Muscle of leg (tissue), 16 donors: ENCODE measurements at places on chromosomes 12 and 14. TPM values are rescaled to one million over a fixed set of nuclear protein-coding genes. Genes with fewer than 3 reads are reported as not detected.

DNA sequence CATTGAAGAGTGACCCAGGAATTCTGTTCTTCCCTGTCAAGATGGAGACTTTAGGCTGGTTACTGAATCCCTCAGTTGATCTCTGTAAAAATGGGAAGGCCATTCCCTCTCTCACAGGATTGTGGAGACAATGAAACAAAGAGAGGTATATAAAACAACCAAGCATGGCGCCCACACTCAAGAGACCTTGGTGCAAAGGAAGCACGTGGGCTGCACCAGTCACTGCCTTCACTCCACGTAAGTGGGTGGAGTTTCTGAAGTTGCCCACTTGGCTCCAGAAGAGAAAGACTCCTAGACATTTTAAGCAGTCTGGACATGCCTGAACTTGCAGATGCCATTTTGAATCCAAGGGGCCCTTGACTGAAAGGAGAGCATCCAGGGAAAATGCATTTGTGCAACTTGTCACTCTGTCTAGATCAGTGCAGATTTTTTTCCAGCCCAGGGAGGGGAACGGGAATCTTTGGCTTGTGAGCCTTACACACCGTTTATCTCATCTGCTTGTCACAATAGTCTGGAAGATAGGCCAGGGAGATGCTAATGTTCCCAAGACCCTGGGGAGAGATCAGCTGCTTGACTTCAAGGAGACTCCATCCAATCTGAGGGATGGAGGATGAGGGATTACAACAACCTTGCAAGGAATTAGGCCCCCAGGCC, 96.9 kb upstream of the TBX3 start:
- no peak overlapping the region for H3K27ac ChIP-seq
- H3K27me3 ChIP-seq, result no peaks in the 10 kb centered on the region
- no peaks in the 10 kb centered on the region for H3K4me1 ChIP-seq
- DNase-seq, result no peak
- H3K36me3 ChIP-seq, result no peaks in the 10 kb centered on the region
- no peak overlapping the region for H3K4me3 ChIP-seq

GRCh38 chr12:56205445-56205844, 16.2 kb upstream of the SMARCC2 start:
- H3K27me3 ChIP-seq, result no peaks in the 10 kb centered on the region
- H3K4me1 ChIP-seq, result no peaks in the 10 kb centered on the region
- H3K4me3 ChIP-seq, result no peak overlapping the region
- no peak for DNase-seq

GRCh38 chr12:106774808-106775524, 484 bp downstream of the RIC8B start:
- H3K27ac ChIP-seq, result peak overlapping the region; percentile 100
- H3K36me3 ChIP-seq, result no peaks in the 10 kb centered on the region
- peaks cover 5% of the 10 kb centered on the region for H3K4me1 ChIP-seq
- no peaks in the 10 kb centered on the region for H3K27me3 ChIP-seq

DNA sequence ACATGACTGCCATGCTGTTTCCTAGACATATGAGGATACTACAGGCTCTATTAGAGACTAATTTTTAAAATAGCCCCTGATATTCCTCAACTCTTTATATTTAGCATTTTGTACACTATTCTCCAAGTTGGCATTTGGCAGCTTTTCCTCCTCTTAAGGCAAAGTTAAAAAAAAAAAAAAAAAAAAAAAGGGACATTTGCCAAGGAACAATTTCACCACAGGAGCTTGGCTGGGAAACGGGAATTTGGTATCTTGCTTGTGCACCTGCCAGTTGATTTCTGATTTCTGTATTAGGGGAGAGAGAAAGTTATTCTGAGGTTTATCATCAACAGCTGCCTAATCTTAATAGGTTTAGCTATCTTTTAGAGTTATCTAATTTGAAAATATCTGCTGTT, 87.2 kb downstream of the CAND1 start:
- peaks cover 21% of the 10 kb centered on the region for H3K4me1 ChIP-seq
- H3K27me3 ChIP-seq, result no peaks in the 10 kb centered on the region
- H3K27ac ChIP-seq, result no peak overlapping the region

The STAC3 gene
- 202 TPM for total RNA-seq

GRCh38 chr14:67492538-67492937, 4.0 kb upstream of the TMEM229B start:
- no peaks in the 10 kb centered on the region for H3K36me3 ChIP-seq
- no peak for DNase-seq

DNA sequence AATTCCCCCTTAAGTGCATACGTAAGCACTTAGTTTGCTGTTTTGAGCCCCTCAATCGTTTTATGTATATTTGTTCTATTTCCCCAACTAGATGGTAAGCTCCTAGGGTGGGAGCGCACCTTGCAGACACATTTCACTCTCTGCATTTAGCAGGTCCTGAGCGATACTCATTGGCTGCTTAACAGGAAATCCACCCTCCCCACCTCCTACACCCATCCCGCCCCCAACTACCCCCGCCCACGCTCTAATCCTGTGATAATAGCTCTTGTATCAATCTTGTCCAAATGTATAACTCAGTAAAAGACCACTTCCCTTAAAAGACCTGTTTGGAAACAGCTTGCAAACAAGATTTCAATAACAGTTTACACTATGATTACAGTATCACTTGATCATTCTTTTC, 8.1 kb downstream of the LPAR5 start:
- peaks cover 21% of the 10 kb centered on the region for H3K4me1 ChIP-seq
- DNase-seq, result no peak
- no peak overlapping the region for H3K27ac ChIP-seq
- no peak overlapping the region for H3K4me3 ChIP-seq
- H3K27me3 ChIP-seq, result peaks cover 4% of the 10 kb centered on the region

GRCh38 chr14:55571125-55571889, 8.7 kb upstream of the KTN1 start:
- H3K27ac ChIP-seq, result no peak overlapping the region
- H3K36me3 ChIP-seq, result no peaks in the 10 kb centered on the region
- no peaks in the 10 kb centered on the region for H3K4me1 ChIP-seq
- H3K27me3 ChIP-seq, result no peaks in the 10 kb centered on the region
- H3K4me3 ChIP-seq, result no peak overlapping the region

- H3K27ac ChIP-seq, result no peak overlapping the region
- H3K4me1 ChIP-seq, result no peaks in the 10 kb centered on the region
- DNase-seq, result no peak
- H3K4me3 ChIP-seq, result no peak overlapping the region
- no peaks in the 10 kb centered on the region for H3K36me3 ChIP-seq
Measured at GRCh38 chr14:84857571-84857970, 672.4 kb upstream of the FLRT2 start.

DNA sequence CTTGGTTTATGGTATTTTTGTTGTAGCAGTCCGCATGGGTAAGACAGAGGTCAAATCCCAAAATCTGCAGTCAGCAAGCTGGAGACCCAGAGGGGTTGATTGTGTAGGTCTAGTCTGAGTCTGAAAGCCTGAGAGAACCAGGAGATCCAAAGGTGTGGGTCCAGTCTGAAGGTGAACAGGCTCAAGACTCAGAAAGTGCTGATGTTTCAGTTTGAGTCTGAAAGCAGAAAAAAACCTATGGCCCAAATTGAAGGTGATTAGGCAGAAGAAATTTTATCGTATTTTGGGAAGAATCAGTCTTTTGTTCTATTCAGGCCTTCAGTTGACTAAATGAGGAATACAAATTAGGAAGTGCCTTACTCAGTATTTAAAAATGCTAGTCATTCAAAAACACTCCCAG, 807.8 kb upstream of the FOXG1 start:
- H3K36me3 ChIP-seq, result no peaks in the 10 kb centered on the region
- H3K27me3 ChIP-seq, result no peaks in the 10 kb centered on the region
- no peaks in the 10 kb centered on the region for H3K4me1 ChIP-seq
- H3K4me3 ChIP-seq, result no peak overlapping the region

DNA sequence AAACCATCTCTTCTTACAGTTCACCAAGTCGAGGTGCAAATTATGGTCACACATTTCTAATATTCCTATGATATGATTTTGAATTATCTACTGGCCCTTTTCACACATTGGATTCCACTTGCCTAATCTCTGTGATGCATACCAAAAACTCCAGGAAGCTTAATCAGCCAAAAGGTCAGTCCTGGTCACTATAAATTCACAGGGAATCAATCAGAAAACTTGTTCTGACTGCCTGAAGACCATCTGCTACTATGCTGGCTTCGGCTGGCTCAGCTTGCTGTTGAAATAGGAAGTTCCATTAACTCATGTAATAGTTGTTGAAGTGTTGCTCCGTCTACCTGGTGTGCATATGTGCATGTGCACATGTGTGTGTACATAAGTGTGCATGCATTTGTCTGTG, 142.8 kb upstream of the FLRT2 start:
- no peak overlapping the region for H3K4me3 ChIP-seq
- no peaks in the 10 kb centered on the region for H3K27me3 ChIP-seq
- H3K4me1 ChIP-seq, result no peaks in the 10 kb centered on the region
- no peak overlapping the region for H3K27ac ChIP-seq
- DNase-seq, result no peak

DNA sequence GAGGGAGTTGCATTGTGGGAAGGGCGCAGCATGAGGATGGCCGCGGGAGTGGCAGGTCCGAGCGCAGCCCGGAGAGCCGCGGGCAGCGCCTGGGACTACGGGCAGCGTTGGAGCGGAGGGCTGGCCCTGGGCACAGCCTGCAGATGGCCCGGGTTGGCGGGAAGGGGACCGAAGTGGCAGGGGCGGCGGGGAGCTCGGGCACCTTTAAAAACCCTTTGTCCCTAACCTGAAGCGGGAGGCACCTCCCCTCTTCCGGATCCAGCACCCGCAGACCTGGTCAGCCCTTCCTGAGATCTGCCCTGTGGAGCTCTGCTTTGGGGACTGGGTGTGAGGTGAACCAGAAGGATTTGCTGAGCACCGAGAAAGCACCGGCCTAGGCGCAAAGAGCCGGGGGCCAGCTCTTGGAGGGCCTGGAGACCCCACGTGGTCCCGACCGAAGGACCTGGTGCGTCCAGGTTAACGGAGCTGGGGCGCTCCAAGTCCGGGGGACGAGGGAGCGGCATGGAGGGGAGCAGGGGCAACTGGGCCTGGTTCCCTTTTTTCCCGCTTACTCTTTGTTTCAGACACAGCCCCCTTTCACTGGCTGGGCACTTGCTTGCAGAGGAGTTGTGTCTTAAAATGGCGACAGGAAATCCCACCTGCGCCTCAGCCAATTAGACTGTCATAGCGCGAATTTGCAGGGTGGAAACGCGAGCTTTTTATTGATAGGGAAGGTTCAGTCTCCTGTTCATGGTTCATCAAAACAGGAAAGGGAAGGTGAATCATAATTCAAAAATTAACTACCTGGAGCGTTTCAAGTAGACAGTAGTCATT, 792 bp upstream of the SLC38A1 start:
- no peaks in the 10 kb centered on the region for H3K36me3 ChIP-seq
- peak overlapping the region; percentile 66 for H3K4me3 ChIP-seq
- peaks cover 45% of the 10 kb centered on the region for H3K4me1 ChIP-seq

DNA sequence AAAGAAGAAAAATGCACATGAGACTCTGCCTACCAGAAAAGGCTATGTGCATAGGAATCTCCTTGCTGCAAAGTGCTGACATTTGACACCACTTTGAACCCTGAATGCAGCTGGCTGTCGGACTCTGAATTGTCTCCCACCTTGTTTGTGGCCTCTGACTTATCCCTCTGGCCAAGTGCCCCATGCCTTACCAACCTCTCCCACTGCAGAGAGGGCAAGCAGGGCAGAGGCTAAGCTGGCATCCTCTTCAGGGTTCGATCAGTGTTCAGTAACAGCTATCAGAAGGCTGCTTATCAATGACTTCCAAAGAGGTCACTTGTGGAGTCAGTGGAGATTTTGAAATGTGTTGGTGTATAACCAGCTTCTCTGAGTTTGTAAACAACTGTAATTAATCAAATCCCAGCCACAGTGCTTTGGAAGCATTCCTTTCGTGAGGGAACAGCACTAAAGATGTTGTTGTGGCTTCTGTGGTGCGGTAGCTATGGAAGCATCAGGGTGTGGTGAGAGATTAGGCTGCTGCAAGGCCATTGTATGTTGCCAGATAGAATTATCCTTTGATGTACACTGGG, 22.6 kb upstream of the BMP4 start:
- peaks cover 8% of the 10 kb centered on the region for H3K4me1 ChIP-seq
- no peak overlapping the region for H3K4me3 ChIP-seq
- no peak overlapping the region for H3K27ac ChIP-seq

The IFI27 gene
- total RNA-seq, result 5.6 TPM

The IL26 gene
- not detected for total RNA-seq

DNA sequence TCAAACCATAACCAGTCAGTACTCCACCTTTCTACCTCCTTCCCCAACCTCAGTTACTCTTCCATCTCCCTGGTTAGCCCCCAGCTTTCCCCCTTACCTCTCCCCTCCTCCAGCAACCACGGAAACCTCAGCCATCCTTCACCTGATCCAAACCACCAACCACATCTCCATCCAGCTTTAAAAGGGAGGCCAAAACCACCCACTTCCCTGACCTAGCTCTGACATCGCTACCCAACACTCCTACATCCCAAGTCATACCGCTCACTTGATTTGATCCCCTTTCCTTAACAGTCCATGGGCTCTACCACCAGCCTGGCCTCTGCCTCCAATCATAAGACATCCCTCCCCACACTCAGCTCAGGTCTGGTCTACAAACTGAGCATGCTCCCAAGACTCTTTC, 1.5 kb downstream of the RAB35 start:
- H3K27me3 ChIP-seq, result no peaks in the 10 kb centered on the region
- H3K27ac ChIP-seq, result no peak overlapping the region
- H3K4me3 ChIP-seq, result peak overlapping the region; percentile 77
- peaks cover 38% of the 10 kb centered on the region for H3K36me3 ChIP-seq
- H3K4me1 ChIP-seq, result peaks cover 26% of the 10 kb centered on the region

The GOLGA5 gene
- 33.2 TPM for total RNA-seq

DNA sequence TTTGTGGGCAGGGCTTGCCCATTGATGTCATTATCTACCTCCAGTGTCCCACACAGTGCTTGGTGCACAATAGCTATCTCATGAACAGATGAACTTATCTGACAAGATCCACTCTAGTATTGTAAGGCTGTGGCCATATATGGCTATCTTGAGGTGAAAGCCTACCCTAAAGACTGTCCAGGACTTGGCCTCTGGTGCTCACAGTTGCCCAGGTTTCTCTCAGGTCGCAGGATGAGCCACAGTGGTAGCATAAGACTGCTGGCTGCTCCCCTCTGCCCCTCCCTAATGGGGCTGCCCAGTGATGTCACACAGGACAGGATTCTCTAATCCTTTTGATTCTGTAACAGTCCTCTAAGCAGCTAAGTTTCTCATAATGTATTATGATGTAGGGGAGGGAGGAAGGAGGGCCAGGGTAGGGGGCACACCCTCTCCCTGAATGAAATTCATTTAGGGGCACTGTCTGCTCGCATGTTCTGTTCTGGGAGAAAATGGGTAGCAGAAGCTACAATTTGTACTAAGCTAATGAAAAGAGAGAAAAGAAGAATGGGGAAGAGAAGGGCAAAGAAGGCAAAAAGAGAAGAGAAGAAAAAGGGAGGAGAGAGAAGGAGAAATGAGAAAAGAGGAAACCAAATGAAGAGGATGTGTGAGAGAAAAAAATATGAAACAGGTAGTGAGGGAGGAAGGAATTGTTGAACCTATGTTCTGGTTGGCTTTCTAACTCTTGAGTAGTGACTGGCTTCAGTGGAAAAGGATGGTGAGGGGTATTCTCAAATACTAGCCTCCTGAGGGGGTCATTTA, 3.4 kb upstream of the PPM1A start:
- no peaks in the 10 kb centered on the region for H3K27me3 ChIP-seq
- H3K4me1 ChIP-seq, result peaks cover 2% of the 10 kb centered on the region
- H3K36me3 ChIP-seq, result no peaks in the 10 kb centered on the region
- H3K27ac ChIP-seq, result no peak overlapping the region
- no peak for DNase-seq
- no peak overlapping the region for H3K4me3 ChIP-seq
